ENCODE measurements at places on chromosomes 16 and 17.
A peak's percentile ranks its signal among the peaks of the same experiment; 100 is the strongest.

DNA sequence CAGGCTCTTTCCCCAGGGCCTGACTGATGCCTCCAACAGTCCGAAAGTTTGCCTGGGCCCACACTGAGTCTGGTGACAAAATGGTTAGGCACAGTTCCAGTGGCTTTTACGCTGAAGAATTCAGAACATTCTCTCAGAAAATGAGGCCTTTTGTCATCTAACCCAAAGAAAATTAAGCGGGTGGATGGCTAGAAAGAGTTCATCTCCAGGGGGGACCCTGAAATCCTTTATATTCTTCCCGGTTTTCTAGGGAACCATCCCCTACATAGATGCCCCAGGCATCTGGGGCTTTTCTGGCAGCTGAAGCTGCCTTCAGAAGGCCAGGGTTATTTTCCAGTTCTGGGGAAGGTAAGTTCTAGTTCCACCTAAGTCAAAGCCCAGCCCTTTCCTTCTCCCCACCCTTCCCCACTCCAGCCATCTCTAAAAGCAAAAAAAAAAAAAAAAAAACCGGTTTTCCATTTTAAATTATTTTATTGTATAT lies 2.2 kb downstream of the RASD1 start:
- no peak for DNase-seq

DNA sequence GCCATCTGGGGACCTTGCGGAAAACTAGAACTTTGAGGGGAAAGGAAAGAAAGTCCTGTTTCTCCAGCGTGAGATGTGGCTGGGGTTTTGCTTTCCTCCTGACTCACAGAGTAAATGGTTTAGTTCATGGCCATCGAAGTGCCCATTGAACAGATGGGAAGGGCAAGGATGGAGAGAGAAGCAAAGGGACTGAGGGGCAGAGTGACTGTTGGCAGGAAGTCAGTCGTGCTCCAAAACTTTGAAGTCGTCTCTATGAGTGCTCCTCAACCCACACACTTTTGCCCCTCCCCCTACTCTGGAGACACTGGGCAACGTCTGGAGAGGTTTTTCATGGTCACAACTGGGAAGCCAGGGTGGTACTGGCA lies 476.9 kb downstream of the SLC39A11 start:
- DNase-seq: no peak

- DNase-seq: no peak
Observed at GRCh38 chr17:77848257-77848656, 110.2 kb upstream of the TNRC6C start.

GRCh38 chr16:83974475-83974874 lies 6.4 kb downstream of the NECAB2 start:
- no peak for DNase-seq

DNA sequence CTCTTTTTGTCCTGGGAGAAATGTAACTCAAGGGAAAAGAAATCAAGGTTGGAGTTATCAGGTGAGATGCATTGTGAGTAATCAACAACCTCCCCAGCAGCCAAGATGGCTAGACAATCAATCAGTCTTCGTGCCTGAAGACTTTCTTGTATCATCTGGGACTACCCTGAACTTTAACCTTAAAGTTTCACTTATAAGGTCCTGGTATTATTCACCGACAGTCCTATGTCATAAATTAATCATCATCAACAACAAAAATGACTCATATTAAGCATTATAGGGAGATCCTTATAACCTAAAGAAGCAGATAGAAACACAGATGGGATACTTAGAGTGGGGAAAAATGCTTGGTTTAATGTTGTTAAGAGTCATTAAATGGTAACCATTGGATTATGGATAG lies 7.7 kb upstream of the TEKT3 start:
- DNase-seq: no peak

GRCh38 chr17:79215631-79216030 lies 141.0 kb downstream of the ENGASE start:
- no peak for DNase-seq

- DNase-seq: no peak
Observed at GRCh38 chr17:8147805-8148404, 4.3 kb downstream of the PER1 start.

GRCh38 chr16:54746596-54746995 lies 184.1 kb upstream of the IRX5 start:
- DNase-seq: no peak

- DNase-seq: no peak
Observed at GRCh38 chr17:73052923-73053322, 39.6 kb downstream of the SLC39A11 start.

DNA sequence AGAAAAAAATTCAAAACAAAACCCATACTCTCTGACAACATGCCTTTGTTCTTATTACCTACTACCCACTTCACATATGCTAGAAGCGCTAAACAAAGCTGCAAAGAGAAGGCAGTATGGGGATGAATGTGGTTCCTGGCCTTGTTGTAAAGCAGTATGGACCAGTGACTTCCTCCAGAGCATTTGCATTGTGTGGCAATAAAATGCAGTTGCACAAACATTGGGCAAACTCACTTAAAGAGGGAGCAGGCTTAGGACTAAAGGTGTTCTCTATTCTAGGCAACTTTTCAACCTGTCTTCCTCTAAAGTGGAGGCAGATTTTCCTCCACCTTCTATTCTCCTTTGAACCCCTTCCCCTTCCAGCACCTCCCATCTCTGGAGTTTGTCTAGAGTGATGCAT lies 17.1 kb downstream of the TMIGD1 start:
- DNase-seq: no peak

DNA sequence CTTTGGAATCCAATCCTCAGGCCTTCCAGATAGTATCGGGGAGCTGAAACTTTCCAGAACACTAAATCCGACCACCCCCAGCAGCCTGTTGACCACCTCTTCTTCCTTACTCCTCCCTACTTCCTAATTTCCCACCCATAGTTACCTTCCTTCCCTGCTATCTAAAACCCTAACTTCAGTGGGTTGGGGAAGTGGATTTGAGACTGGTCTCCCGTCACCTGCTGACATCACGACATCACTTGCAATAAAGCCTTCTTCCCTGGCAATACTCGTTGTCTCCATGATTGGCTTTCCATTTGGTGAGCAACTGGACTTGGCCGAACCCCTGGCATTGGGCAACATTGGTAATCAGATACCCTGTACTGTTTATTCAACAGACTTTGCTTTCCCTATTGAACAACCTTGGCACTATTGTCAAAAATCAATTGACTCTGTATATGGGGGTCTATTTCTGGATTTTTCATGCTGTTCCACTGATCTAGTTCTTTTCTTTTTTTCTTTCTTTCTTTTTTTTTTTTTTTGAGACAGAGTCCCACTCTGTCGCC lies 11.8 kb upstream of the FOXK2 start:
- no peak for DNase-seq

- no peak for DNase-seq
Observed at GRCh38 chr16:3444032-3444388, 530 bp downstream of the NAA60 start.

GRCh38 chr17:3513305-3514035 lies 37.7 kb downstream of the ASPA start:
- DNase-seq: no peak

DNA sequence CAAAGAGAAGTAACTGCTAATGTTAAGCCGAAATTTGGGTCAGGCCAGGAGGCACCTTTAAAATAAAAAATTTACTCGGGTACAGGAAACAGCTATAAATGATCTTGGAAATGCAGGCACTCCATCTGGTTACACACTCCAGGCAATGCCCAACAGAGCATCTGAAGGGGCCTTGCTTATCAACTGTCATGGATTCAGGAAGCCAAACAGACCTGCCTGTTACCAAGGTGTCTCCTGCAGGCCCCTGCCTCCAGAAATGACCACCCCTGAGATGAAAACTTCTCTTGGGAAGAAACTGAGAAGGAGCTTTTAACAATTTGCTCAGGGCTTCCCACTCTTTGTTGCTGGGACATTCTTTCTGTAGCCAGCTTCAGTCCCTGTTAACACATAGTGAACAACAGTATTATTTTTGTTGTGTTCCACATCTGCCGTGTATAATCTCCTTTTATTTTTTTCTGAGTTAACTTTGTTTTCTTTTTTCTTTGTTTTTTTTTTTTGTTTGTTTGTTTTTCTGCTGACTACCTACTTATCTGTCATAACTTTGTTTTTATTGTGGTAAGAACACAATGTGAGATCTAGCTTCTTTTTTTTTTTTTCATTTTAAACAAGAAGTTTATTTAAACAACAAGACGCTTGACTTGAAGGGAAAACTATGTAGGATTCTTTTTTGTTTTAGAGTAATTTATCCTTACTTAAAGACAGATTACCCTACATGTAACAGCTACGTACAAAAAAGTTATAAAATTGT lies 18.7 kb upstream of the ATP5MC1 start:
- DNase-seq: no peak

- DNase-seq: no peak
Observed at GRCh38 chr16:69166221-69166833, 20.6 kb upstream of the SNTB2 start.

DNA sequence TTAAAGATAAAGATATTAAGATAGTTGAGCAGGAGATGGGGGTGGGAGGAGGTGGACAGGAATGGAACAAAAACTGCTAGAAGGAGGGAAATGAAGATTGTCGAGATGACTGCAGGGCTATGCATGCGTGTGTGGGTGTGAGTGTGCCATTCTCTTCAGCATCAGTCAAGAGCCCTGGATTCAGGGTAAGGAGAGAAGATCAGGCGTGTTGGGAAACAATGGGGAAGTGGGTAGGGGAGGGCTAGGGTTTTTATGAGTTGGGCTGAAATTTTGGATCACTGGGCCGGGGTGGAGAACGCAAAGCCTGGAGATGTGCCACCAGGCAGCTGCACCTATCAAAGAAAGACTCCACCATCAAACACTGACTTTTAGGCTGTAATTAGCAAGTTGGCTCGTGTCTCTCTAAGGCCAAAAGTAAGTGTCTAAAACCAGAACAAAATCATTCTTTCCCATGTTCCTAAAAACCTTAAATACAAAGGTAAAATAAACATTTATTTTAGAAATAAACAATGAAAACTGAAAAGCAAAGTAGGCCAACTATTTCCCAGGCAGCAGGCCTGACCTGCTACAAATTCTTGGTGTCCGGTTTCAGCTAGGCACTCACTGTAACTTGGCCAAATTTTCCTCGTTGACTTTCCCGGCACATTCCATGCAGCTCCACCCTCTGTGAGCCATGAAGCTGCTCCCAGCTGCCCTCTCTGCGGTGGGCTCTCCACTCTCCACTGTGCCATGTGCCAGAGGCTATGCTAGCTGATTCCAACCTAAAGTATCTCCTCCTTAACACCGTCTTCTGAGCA lies 4.2 kb downstream of the CDRT4 start:
- DNase-seq: peak; percentile 62

DNA sequence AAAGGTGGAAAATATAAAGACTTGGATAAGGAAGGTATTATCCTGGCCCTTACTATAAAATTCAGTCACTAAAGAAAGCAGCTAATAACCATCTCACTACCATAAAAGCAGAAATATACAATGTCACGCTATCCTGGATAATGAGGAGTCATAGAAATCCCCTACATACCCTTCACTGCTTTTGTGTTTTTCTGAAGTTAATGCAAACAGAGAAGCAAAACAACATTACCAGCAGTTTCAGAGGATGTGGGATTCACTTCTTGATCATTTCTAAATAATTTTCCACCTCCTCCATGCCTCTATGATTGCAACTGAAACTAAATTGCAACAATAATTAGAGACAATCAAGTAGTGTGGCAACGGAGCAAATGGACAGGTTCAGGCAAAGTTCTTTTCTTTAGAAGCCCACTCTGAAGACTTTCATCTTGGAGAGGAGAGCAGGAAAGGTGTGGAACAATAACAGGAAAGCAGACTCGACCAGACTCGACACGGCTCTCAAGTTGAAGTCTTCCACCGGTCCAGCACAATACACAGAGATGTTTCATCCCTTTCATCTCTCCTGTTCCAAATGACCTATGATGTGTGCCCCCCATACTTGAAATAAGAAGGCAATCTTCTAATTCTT lies 10.2 kb downstream of the CYTH1 start:
- DNase-seq: no peak

- no peak for DNase-seq
Observed at GRCh38 chr16:9953908-9954570, 228.2 kb downstream of the GRIN2A start.

DNA sequence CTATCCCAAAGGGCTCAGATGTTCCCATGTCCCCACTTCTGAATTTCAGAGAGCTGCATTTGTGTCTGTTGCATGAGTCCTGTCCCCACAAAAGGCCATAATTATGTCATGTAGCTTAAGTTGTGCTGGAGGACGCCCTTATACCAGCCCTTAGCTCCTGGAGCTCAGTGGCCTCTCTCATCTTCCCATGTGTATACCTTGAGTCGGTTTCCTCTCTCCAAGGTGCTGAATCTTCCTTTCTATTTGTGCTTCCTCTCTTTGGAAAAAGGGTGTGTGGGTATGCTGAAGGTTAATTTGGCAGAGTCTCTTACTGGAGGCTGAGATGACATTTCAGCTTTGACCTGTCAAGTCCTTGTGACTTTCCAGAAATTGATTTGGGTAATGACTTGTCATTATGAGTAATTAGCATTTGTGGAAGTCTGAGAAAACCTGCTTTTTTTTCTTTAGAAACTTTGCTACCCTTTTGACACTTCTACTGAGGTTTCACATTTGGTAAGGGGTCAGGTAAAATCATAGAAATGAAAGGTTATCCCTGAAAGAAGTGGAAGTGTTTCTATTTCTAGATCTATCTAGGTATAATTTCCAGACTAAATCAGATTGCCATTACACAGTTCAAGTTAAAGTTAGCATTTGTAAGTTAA lies 185.4 kb downstream of the ABCC12 start:
- peak; percentile 78 for DNase-seq

DNA sequence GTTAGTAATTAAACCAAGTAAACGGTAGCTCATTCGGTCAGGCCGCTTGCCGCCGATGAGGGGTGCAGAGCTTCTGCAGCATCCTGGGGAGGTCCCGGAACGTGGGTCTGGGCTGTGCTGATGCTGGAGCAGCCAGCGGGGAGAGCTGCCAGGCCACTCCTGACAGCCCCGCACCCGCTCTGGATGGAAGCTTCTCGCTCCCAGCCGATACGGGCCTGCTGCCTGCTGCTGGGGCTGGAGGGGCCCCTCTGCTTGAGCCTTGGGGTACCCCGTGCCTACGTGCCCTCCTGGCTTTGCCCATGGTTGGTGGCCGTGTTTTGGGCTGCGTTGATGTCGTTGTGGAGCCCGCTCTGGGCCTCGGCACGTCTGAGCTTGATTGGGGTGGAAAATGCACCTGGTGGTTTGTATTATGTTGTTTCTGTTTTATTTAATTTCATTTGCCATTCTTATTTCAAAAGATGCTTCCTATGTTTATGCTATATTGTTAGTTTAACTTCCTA lies 41.6 kb upstream of the ZNF750 start:
- no peak for DNase-seq
